ENCODE measurements at places on chromosomes 4 and X.

- no peak for DNase-seq
Measured at GRCh38 chr4:86007042-86007441, 352.8 kb downstream of the MAPK10 start.

DNA sequence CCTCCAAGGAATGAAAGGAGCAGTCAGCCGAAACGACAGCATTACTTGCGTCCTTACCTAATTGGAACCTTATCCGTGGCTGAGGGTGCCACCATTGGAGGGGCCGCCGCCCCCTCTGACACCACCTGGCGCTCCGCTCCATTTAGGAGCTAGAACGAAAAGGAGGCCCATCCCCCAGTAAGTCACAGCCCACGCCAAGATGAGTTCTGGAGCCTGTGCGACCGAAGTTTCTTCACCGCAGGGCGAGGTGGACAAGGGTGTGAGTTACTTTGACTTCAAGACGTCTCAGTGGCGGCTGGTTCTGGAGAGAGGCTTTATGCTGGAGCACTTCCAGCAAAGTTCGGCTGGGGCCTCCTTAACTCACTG is 729 bp upstream of the IRF2 start:
- DNase-seq, result peak; percentile 58

DNA sequence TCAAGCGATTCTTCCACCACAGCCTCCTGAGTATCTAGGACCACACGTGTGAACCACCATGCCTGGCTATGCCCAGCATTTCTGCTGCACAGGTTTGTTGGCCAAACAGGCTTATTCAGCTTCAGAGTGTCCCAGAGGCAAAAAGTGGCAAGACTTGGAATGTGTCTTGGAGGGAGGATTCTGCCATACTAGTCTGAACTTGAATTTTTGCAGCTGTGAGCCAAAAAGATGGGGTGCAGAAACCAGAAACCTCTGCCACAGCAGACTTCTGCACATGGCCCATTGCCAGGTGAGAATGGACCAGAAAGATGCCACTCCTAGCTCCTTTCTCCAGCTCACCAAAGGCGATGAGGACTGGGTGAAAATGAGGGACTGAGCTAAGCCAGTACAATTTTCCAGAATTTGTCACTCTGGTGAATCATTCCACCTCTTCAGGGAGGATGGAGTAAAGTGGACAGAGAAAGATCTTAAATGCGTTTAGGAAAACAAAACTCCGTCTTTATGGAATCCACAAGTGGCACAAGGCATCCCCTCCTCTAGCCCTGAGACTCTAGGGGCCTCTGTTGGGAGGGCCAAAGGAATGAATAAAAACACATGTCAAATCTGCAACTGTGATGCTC is 369.1 kb upstream of the CLNK start:
- no peak for DNase-seq

- peak; percentile 53 for DNase-seq
Measured at GRCh38 chr4:22500831-22501714, 14.8 kb downstream of the ADGRA3 start.

DNA sequence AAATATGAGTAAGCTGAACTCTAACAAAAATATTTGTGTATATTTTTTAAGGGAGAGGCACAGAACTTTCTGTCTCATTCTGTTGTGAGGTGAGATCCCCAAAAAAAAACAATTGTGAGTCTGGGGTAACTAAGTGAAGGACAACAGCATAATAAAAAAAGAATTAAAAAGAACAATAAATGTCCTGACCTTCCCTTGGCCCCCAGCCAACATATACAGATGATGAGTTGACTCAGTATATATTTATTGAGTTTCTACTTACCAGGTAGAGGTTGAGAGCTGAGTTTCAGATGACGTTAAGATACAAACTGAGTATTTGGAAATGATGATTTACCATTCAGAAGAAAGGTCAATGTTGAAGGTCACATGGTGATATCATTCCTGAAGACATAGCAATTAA is 239.5 kb downstream of the KCNIP4 start:
- DNase-seq, result no peak

GRCh38 chr4:109574931-109575804 is 15.1 kb downstream of the MCUB start:
- DNase-seq, result no peak

- no peak for DNase-seq
Measured at GRCh38 chr4:74524985-74525384, 80.0 kb downstream of the AREG start.

DNA sequence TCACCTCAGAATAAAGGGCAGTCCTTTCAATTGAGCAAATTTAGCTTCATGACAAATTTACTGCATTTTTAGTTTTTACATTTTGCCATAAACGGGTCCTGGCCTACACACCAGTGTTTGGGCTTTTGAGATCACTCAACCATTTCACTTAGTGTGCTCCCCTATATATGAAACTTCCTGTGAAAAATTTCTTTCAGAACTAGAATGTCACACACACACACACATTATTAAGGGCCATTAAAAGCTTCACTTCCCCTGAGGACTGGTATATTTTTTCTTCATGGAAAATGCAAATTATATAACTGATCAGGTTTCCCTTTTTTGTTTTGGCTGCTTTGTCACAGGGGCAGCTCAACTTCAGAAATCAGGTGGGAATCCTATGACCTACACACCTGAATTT is 206.5 kb downstream of the ENOX2 start:
- no peak for DNase-seq

GRCh38 chr4:52933738-52934137 is 71.6 kb downstream of the RASL11B start:
- no peak for DNase-seq

GRCh38 chr4:145189981-145190380 is 9.6 kb upstream of the OTUD4 start:
- peak; percentile 33 for DNase-seq

DNA sequence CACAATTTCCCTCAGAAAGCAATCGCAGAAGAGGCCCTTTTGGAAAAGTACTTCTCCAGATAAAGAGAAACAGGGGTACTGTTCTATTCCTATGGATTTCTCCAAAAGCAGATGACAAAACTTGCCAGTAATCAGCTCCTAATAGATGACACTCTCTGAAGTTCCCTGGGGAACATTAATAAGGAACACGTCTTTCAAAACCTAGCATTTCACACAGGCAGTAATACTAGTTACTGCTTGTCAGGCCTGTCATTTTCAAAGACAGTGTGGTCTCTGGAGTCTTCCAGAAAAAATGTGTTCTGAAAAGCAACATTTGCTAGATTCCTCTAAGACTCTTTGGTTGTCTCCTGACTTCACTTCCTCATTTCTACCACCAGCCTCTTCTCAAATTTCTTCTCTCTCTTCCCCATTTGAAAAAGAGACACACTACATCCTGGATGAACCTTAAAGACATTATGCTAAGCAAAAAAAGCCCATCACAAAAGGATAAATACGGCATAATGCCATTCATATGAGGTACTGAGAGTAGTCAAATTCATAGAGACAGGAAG is 47.3 kb downstream of the CHRDL1 start:
- no peak for DNase-seq

- DNase-seq, result no peak
Measured at GRCh38 chr4:26713563-26714151, 129.8 kb downstream of the TBC1D19 start.

- DNase-seq, result no peak
Measured at GRCh38 chr4:174096999-174097398, 186.5 kb downstream of the FBXO8 start.

- DNase-seq, result no peak
Measured at GRCh38 chrX:40279762-40280161, 182.0 kb upstream of the BCOR start.

DNA sequence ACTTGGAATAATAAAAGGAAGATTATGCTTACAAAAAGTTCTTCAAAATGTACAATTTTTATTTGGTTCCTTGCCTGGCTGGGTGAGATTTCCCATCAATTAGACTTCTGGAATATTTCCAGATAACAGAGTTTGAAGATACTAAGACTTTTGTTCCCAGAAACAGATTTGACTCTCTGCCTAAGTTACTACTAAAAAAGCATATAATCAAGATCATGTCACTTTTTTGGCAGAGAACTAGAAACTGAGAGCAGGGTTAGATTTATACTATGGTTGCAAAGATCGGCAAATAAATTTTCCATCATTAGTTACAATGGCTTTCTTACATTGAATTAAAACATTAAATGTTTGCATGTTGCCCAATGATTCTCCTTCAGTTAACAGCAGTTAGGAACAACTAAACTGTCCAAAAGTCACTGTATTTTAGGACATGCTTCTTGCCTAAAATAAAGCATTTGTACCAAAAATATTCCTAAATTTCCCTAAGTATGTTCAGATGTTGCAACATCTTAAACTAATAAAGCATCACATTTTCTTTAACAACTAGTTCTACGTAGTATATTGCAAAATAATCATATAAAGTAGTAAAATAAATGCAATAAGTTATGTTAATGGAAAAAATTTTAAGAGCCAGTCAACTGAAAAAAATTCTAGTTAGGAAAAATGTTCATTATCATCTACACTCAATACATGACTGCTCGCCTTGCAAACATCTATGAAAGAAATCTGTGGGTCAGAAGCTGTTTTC is 73.0 kb downstream of the SEC24D start:
- peak; percentile 79 for DNase-seq

DNA sequence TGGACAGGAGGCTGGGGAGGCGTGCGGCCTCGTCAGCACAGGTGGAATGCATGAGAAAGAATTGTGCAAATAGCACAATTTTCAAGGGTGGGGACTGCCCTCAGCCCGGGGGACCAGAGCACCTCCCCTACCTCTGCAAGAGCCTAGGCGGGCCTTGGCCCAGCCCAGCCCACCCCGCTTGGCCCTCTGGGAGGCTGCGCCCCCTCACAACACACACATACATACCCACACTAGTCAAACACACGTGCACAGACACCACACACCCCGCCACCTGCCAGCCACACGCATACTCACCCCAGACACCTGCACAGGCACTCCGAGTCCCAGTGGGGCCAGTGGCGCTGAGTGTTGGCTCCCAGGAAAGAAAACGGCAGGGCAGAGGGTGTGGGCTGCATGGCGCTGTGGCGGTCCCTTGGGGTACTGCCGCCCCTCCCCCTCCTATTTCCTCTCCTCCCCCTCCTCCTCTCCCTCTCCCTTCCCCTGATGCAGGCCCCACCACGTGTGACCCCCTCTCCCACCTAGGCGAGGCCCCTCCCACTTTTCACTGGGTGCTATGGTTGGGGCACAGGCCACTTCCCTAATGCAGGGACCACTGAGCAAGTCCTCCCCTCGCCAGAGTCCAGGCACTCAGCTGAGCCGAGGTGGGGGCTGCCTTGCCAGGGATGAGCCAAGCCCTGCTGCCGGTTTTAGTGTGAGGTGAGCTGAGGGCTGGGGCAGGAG is 84.5 kb downstream of the FAM53A start:
- DNase-seq, result no peak

DNA sequence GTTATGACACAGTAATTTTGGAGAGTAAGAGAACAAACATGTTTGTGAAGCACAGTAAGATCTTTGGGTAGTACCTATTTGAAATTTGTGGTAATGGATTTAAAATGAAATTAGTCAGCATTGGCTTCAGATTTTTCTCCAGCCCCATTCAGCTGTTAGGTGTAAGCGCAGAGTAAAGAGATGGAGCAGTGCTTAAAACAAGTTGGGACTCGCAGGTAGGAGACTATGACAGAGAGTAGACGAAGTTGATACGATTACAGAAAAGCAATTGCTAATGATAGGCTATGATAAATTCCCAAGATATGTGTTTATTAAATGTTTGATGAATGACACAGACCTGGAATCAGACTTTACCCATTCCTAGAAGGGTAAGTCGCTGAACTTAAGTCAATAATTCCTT is 72.6 kb downstream of the CHIC2 start:
- DNase-seq, result no peak

DNA sequence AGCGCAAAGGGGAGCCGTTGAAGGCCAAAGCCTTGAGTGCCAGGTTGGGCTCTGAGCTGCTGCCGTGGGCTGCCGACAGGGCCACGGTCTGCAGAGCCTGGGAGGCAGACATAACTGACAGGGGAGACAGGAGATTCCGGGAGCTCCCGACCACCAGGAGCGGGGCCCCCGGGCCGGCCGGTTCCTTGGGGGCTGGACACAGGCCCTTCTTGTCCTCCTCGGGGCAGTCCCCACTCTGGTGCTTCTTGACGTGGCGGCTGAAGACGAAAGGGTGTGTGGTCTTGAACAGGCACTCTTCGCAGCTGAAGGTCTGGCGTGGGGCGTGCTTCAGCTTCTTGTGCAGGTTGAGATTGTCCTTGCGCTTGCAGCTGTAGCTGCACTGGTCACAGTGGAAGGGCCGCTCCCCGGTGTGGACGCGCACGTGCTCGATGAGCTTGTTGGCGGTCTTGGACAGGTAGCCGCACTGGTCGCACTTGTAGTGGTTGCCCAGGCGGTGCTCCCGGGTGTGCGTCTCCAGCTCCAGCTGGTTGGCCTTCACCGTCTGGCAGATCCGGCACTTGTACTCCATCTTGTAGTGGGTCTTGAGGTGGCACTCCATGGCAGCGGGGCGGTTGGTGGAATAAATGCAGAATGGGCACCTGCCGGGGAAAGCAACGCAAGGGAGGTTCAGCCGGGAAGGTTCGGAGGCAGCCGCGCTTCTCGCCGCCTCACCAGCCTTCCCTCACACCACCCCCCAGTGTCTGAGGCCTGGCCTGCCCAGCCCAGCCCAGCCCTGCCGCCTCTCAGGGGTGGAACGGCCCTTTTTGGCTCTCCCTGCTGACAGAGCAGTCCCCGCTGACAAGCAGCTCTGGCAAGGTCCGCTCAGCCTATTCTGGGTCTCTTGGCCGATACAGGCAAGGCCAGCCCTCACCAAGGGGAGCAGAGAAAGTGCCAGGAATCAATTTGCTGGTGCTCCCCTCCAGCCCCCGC is 81.3 kb downstream of the C4orf51 start:
- no peak for DNase-seq

- peak; percentile 4 for DNase-seq
Measured at GRCh38 chr4:80134936-80135701, 62.1 kb upstream of the ANTXR2 start.

DNA sequence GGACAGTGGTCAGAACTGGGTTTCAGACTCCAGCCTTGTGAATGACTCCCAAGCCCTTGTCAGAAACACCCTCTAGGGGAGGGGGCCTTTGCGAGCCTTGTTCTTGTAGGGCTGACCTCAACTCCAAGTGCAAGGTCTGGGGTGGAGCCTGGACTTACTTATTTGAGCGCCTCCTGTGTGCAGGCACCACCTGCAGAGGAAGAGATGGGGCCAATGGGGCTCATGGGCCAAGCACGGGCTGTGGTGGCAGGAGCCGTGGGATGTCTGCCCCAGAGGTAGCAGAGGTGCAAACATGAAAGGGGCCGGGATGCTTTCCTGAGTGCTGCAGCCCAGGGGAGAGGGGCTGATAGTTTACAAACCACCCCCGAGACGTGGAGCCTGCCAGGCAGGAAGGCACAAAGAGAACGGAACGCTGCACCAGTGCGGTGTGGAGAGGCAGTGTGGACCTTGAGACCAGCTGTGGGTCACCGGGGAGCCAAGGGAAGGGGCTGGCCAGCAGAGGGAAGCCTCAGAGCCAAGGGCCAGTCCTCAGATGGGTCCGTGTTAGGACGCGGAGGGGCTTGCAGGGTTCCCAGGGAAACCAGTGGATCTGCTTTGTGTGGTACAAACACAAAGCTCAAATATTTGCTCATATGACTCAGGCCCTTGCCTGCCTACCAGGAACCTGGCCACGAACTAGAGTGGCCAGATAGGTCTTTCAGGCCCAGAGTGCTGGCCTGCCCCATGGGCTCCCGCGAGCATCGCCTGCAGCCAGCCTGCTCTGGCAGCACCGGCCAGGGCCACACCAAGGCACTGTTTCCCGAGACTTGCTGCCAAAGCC is 8.7 kb upstream of the TADA2B start:
- peak; percentile 70 for DNase-seq

- DNase-seq, result peak; percentile 70
Measured at GRCh38 chr4:74675673-74676279, 118.5 kb downstream of the BTC start.

- DNase-seq, result no peak
Measured at GRCh38 chr4:127214931-127215330, 417.8 kb upstream of the INTU start.

GRCh38 chr4:106627051-106627450 is 258.5 kb upstream of the GIMD1 start:
- no peak for DNase-seq
